Central memory CD8-positive, alpha-beta T cell (primary cell): ENCODE measurements at places on chromosomes 11 and 22.

- no peaks in the 10 kb centered on the region for H3K27me3 ChIP-seq
- H3K36me3 ChIP-seq, result no peaks in the 10 kb centered on the region
- no peak overlapping the region for H3K4me3 ChIP-seq
- no peak for DNase-seq
- H3K4me1 ChIP-seq, result no peaks in the 10 kb centered on the region
Measured at GRCh38 chr11:68106165-68106940, 14.8 kb downstream of the CHKA start.

- DNase-seq, result no peak
- no peaks in the 10 kb centered on the region for H3K27me3 ChIP-seq
- no peaks in the 10 kb centered on the region for H3K36me3 ChIP-seq
- H3K4me3 ChIP-seq, result no peak overlapping the region
Measured at GRCh38 chr11:68298659-68299516, 13.5 kb upstream of the LRP5 start.

DNA sequence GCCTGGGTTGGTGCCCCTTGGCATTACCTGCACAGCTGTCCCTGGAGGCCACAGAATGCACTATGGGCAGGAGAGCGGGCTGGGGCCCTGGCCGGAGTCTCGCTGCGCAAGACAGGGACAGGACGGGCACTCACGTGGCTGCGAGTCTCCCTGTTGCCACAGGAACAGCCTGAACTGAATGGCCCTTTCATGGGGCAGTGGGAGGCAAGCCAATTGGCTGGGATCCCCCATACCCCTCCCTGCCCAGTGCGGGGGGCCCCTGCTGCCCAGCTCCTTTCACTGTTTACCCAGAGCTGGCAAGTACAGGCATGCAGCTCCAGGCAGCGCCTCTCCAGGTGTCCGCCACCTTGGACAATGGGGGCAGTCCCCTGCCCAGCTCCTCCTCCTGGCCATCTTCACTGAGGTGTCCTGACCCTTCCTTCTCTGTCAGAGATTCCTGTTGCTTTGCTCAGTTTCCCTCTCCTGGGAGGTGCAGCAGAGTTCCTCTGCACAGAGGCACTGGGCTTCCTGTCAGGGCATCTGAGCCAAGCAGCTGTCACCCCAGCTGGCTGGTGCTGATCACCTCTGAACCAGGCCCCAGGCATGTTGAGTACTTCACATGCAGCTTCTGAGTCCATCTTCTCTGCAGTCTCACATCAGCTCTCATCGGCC lies 5.2 kb downstream of the USP2 start:
- peaks cover 11% of the 10 kb centered on the region for H3K4me1 ChIP-seq
- no peak overlapping the region for H3K27ac ChIP-seq
- no peak overlapping the region for H3K4me3 ChIP-seq
- H3K27me3 ChIP-seq, result no peaks in the 10 kb centered on the region

- H3K36me3 ChIP-seq, result peaks cover 8% of the 10 kb centered on the region
- peaks cover 65% of the 10 kb centered on the region for H3K4me1 ChIP-seq
- no peaks in the 10 kb centered on the region for H3K27me3 ChIP-seq
- DNase-seq, result no peak
Measured at GRCh38 chr22:40397396-40397795, 27.0 kb downstream of the SGSM3 start.

DNA sequence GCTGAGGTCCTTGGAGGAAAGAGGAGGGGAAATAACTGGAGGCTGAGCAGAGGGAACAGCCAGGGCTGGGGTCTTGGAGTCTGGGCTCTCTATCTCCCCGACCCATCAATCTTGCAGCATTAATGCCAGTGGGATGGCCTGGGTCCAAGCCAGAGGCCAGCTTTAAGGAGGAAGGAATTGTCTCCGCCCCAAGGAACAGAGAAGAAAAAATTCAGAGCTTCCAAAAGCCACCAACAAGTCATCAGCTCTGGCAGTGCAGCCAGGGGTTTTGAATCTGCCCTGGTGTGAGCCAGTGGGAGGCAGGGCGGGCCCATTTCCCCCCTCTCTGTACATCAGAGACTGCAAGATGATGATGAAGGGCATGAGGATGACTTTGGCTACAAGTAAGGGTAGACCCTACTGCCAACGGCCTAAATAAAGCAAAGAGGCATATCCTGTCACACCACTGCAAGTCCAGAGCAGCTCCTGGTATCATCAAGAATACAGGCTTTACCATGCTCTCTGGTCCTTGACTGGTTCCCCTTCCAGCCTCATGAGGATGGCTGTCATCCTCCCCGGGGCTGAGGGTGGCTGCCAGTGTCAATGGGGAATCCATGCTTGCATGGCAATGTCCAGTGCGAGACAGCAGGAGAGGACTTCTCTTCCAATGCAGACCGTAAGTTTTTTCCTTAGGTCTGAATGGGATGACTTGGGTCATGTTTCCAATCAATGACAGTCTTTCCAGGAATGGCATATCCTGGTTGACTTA lies 34.4 kb downstream of the LRRC32 start:
- H3K27ac ChIP-seq, result no peak overlapping the region
- no peaks in the 10 kb centered on the region for H3K36me3 ChIP-seq
- H3K4me1 ChIP-seq, result no peaks in the 10 kb centered on the region
- peaks cover 57% of the 10 kb centered on the region for H3K27me3 ChIP-seq
- no peak overlapping the region for H3K4me3 ChIP-seq
- DNase-seq, result no peak

- no peak for DNase-seq
- no peak overlapping the region for H3K4me3 ChIP-seq
- H3K27me3 ChIP-seq, result peaks cover 26% of the 10 kb centered on the region
- H3K4me1 ChIP-seq, result no peaks in the 10 kb centered on the region
Measured at GRCh38 chr11:77252555-77253270, 48.8 kb downstream of the GDPD4 start.

DNA sequence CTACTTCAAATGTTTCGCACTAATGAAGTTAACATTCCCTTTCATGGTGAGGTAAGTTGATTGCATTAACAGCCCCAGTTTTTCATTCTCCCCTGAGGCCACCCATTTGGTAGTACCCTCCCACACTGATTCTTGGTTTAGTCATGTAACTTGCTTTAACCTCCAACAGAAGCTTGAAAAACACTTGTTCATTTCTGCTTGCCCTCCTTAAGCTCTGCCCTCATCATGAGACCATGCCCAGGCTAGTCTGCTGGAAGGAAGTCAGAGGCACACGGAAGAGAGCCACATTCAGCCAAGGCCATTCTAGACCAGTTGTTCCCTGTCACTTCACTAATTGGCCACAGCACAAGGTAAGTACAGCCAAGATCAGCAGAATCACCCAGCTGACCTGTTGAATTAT lies 50.7 kb upstream of the CD44 start:
- peaks cover 40% of the 10 kb centered on the region for H3K4me1 ChIP-seq
- H3K36me3 ChIP-seq, result peaks cover 6% of the 10 kb centered on the region
- no peaks in the 10 kb centered on the region for H3K27me3 ChIP-seq
- no peak for DNase-seq
- H3K27ac ChIP-seq, result no peak overlapping the region

DNA sequence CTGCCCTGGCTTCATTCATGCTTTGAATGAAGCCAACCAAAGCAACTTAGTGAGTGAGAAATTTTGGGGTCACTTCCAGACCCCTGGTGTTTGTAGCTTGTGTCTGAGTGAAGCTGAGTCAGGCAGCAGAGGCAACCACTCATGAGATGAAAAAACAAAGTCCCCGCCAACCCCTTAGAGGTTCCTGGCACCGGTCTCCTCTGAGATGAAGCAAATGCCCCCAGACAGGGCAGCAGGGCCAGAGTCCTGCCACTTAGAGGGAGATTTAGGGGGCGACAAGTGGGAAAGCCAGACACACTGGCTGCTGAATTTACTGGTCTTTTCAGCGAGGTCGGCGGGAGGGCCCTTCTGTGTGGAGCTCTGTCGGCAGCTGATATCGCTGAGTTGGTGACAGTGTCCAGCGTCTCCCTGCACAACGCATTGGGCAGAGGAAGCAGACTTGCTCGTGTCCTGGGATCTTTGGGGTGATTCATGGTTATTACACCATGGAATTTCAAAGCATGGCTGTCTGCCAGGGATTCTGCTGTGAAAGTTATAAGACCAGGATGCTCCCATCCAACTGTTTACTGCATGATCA lies 482.6 kb downstream of the MIAT start:
- no peak for DNase-seq
- H3K36me3 ChIP-seq, result no peaks in the 10 kb centered on the region
- no peaks in the 10 kb centered on the region for H3K4me1 ChIP-seq
- no peak overlapping the region for H3K4me3 ChIP-seq
- peaks cover 9% of the 10 kb centered on the region for H3K27me3 ChIP-seq

DNA sequence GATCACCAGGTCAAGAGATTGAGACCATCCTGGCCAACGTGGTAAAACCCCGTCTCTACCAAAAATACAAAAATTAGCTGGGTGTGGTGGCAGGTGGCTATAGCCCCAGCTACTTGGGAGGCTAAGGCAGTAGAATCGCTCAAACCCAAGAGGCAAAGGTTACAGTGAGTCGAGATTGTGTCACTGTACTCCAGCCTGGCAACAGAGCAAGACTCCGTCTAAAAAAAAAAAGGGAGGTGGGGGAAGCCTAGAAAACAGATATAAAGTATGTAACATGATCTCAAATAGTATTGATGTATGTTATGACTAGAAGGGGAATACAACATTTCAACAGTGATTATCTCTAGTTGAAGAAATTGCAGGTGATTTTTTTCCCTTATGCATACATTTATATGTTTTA lies 61.4 kb downstream of the SLC1A2 start:
- no peak overlapping the region for H3K27ac ChIP-seq
- H3K4me3 ChIP-seq, result no peak overlapping the region
- peaks cover 5% of the 10 kb centered on the region for H3K4me1 ChIP-seq
- H3K27me3 ChIP-seq, result peaks cover 4% of the 10 kb centered on the region

DNA sequence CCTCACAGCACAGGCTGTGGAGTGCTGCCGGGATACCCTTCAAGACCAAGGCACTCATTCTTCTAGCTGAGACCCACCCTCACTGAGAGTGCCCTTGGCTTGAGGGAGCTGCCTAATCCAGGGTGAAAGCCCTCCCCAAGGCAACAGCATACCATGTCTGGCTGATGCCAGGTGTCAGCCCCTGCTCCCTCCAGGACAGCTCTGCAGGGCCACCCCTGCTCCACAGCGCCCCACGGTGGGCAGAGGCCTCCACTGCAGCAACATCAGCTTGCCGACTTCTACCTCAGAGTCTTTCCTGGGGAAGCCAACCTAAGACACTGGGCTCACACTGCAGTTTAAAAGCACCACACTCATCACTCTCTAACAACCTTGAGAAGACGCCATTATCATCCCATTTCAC lies 29.0 kb downstream of the TTLL1 start:
- H3K4me1 ChIP-seq, result no peaks in the 10 kb centered on the region
- DNase-seq, result peak; percentile 21
- no peak overlapping the region for H3K27ac ChIP-seq
- peaks cover 25% of the 10 kb centered on the region for H3K36me3 ChIP-seq
- no peak overlapping the region for H3K4me3 ChIP-seq
- no peaks in the 10 kb centered on the region for H3K27me3 ChIP-seq

GRCh38 chr22:35217527-35217926 lies 39.8 kb upstream of the HMGXB4 start:
- DNase-seq, result no peak
- no peaks in the 10 kb centered on the region for H3K4me1 ChIP-seq
- H3K27ac ChIP-seq, result no peak overlapping the region
- no peaks in the 10 kb centered on the region for H3K36me3 ChIP-seq
- no peak overlapping the region for H3K4me3 ChIP-seq

DNA sequence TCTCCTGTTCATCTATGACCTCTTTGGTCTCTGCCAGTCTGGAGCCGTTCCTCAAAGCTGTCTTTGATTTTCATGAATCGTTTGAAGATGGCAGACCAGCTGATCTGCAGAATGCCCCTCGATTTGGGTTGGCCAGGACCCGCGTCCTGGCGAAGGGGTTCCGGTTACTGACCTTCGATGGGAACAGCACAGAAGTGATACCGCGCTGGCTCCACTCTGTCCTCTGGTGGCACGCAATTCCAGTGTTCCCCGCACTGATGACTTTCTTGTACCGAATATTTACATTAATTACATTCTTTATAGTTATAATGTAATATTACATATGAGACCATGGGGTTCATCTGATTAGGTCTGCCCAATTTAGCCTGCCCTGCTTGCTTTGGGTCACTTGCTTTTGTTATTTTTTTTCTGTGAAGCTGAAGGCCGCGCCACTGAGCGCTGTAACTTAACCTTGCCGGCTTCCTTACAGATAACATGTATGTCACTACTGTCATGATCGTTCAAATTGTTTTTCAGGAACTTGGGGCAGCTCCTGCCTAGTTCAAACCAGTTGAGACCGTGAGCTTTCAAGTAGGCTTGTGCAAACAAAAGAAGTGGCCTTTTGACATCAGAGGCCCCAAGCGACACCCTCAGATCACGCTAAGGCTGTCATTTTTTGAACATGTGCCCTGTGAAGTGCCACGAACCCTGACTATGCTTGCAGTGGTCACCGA lies 4.1 kb upstream of the USP18 start:
- no peaks in the 10 kb centered on the region for H3K27me3 ChIP-seq
- no peak overlapping the region for H3K27ac ChIP-seq
- peaks cover 3% of the 10 kb centered on the region for H3K36me3 ChIP-seq
- no peak for DNase-seq
- H3K4me1 ChIP-seq, result peaks cover 19% of the 10 kb centered on the region
- H3K4me3 ChIP-seq, result no peak overlapping the region

- DNase-seq, result no peak
- H3K27ac ChIP-seq, result no peak overlapping the region
- H3K4me1 ChIP-seq, result peaks cover 38% of the 10 kb centered on the region
- H3K36me3 ChIP-seq, result no peaks in the 10 kb centered on the region
- no peak overlapping the region for H3K4me3 ChIP-seq
- no peaks in the 10 kb centered on the region for H3K27me3 ChIP-seq
Measured at GRCh38 chr11:63666874-63667273, 4.3 kb downstream of the ATL3 start.

- peak within 1 kb of the TSS; percentile 94 for H3K27ac ChIP-seq
- peaks cover 44% of the 10 kb centered on the region for H3K4me1 ChIP-seq
- DNase-seq, result no peak
- peak within 1 kb of the TSS; percentile 88 for H3K4me3 ChIP-seq
- no peaks in the 10 kb centered on the region for H3K27me3 ChIP-seq
- peaks cover 18% of the 10 kb centered on the region for H3K36me3 ChIP-seq
Measured at GRCh38 chr22:37674951-37675929, at the start of gene LGALS1. Gene LGALS1 (plus strand): TSS chr22:37675636. CDS start chr22:37675703, 67 bp downstream.

- no peaks in the 10 kb centered on the region for H3K27me3 ChIP-seq
- DNase-seq, result no peak
- H3K4me1 ChIP-seq, result peaks cover 7% of the 10 kb centered on the region
- no peaks in the 10 kb centered on the region for H3K36me3 ChIP-seq
Measured at GRCh38 chr11:86513746-86514373, 139.2 kb downstream of the CCDC81 start.

DNA sequence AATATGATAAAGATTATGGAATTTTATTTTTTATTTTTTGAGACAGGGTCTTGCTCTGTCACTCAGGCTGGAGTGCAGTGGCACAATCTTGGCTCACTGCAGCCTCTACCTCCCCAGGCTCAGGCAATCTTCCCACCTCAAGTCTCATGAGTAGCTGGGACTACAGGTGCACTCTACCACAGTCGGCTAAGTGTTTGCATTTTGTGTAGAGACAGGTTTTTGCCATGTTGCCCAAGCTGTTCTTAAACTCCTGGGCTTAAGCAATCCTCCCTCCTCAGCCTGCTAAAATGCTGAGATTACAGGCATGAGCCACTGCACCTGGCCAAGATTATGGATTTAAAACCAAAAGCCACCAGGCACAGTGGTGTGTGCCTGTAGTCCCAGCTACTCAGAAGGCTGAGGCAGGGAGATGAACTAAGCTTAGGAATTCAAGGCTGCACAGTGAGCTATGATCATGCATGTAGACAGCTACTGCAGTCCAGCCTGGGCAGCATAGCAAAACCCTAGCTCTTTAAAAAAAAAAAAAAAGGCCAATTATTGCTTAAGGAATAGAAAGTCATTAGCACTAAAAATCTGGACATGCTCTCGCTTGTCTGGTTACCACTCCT lies 20.2 kb upstream of the CCND1 start:
- H3K4me1 ChIP-seq, result no peaks in the 10 kb centered on the region
- no peak for DNase-seq
- peaks cover 64% of the 10 kb centered on the region for H3K27me3 ChIP-seq
- no peak overlapping the region for H3K4me3 ChIP-seq
- no peaks in the 10 kb centered on the region for H3K36me3 ChIP-seq
